Neural crest cell (in vitro differentiated cells): ENCODE measurements at places on chromosomes 2 and 18. TPM values are rescaled to one million over a fixed set of nuclear protein-coding genes. Genes with fewer than 3 reads are reported as not detected.

LYG2 gene
- not detected in 2 replicates for total RNA-seq

XIRP2 gene
- 0.05 TPM in 1 of 2 replicates, not detected in the other for total RNA-seq

NEURL3 gene
- 0.21 TPM in 1 of 2 replicates, not detected in the other for total RNA-seq

EMILIN2 gene
- 16.0 and 19.2 TPM in 2 replicates for total RNA-seq

GNAL gene
- 20.4 and 20.5 TPM in 2 replicates for total RNA-seq

HEATR5B gene
- total RNA-seq: 17.7 and 19.0 TPM in 2 replicates

AOX1 gene
- 2.8 and 4.3 TPM in 2 replicates for total RNA-seq

PRSS56 gene
- total RNA-seq: 52.4 and 54.2 TPM in 2 replicates

IL36B gene
- total RNA-seq: not detected in 2 replicates

- no peak overlapping the region for H3K27ac ChIP-seq
- H3K36me3 ChIP-seq: no peaks in the 10 kb centered on the region
- H3K4me3 ChIP-seq: no peak overlapping the region
- no peak for DNase-seq
- peaks cover 10% of the 10 kb centered on the region for H3K4me1 ChIP-seq
Observed at GRCh38 chr2:66872986-66873754, 438.2 kb downstream of the MEIS1 start.

GRCh38 chr2:9975328-9975727 is 23.8 kb downstream of the GRHL1 start:
- H3K4me1 ChIP-seq: peaks cover 13% of the 10 kb centered on the region
- no peak overlapping the region for H3K4me3 ChIP-seq
- DNase-seq: no peak
- H3K27me3 ChIP-seq: no peaks in the 10 kb centered on the region

DNA sequence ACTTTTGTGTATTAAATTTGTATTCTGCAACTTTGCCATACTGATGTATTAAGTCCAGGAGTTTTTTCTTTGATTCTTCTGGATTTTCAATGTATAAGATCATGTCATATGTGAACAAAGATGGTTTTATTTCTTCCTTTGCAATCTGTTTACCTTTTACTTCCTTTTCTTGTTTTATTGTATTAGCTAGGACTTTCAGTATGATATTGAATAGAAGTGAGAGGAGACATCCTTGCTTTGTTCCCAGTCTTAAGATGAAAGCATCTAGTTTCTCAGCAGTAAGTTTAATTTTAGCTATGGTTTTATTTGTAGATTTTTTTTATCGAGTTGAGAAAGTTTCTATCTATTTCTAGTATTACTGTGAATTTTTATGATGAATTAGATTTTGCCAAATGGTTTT is 25.5 kb downstream of the VRK2 start:
- H3K36me3 ChIP-seq: peaks cover 30% of the 10 kb centered on the region
- no peak overlapping the region for H3K27ac ChIP-seq
- no peaks in the 10 kb centered on the region for H3K4me1 ChIP-seq

DNA sequence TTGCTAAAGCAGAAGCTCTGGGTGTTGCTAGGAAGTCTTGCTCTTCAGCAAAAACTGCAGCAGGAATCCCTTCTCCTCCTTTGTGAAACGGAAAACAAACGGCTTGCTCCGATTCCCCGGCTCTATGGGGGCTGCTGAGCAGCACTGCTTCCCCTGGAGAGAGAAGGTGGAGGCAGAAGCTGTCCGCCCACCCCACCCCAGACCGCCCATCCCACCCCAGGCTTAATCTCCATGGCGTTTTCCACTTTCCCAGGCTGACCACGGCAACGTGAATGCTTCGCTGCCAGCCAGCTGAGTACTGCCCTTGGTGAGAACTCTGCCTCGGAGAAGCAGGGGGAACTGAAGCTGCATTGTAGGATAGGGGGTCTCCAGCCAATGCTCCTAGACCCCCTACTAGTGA is 139.2 kb downstream of the BCL2 start:
- H3K36me3 ChIP-seq: no peaks in the 10 kb centered on the region
- peak overlapping the region; percentile 21 for H3K4me3 ChIP-seq
- H3K27ac ChIP-seq: no peak overlapping the region
- DNase-seq: no peak
- H3K4me1 ChIP-seq: peaks cover 33% of the 10 kb centered on the region

DNA sequence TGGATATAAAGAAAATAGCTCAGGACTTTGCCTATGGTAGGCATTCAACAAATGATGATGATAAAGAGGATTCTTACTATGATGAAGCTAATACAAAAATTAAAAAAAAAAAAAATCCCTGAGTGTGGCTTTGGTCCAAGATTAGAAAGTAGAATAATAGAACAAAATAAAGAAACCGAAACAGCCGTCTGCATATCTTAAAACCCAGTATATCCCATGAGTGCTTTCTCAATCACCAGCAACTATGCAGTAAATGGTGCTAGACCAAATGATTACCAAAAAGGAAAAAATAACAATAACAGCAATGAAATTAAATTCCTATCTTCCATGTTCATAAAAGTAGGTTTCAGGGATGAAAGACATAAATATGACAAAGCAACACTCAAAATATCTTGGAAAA is 59.3 kb upstream of the DCC start:
- H3K36me3 ChIP-seq: no peaks in the 10 kb centered on the region
- H3K27me3 ChIP-seq: no peaks in the 10 kb centered on the region
- no peak overlapping the region for H3K27ac ChIP-seq
- H3K4me3 ChIP-seq: no peak overlapping the region

DNA sequence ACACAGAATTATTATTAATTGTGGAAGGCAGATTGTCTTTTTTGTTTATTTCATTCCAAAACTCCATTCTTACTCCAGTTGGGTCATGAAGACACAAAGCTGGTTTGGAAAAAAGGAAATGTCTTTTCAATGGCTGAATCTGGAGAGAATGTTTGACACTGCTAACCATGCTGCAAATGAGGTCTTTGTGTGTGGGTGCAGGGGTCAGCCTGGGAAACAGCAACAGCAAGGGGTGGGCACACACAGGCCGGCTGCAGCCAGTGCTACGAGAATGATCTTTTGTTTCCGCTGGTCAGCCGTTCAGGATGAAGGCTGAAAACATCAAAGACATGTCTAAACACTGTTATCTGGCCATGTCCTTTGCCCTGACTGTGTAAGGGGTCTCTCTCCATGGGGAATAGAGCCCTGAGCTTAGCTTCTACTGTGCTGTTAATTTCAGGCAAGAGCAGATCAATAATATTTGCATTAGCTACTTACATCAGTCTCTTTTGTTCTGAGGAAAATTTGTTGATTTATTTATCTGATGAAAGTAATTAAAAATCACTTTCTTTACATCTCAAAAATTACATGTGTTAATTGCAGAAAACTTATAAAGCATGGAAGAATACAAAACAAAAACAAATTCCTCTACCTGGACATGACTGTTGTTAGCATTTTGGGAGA is 33.3 kb upstream of the E2F6 start:
- peak overlapping the region; percentile 82 for H3K4me3 ChIP-seq
- no peaks in the 10 kb centered on the region for H3K27me3 ChIP-seq
- H3K4me1 ChIP-seq: peaks cover 76% of the 10 kb centered on the region
- peak; percentile 61 for DNase-seq

- no peak overlapping the region for H3K4me3 ChIP-seq
- DNase-seq: no peak
- no peaks in the 10 kb centered on the region for H3K27me3 ChIP-seq
Observed at GRCh38 chr2:221203125-221203524, 369.0 kb downstream of the EPHA4 start.

- H3K4me3 ChIP-seq: peak overlapping the region; percentile 41
- no peaks in the 10 kb centered on the region for H3K27me3 ChIP-seq
- peaks cover 12% of the 10 kb centered on the region for H3K4me1 ChIP-seq
- no peak for DNase-seq
- H3K36me3 ChIP-seq: peaks cover 3% of the 10 kb centered on the region
Observed at GRCh38 chr2:238097988-238098871, 1.9 kb upstream of the ESPNL start.

DNA sequence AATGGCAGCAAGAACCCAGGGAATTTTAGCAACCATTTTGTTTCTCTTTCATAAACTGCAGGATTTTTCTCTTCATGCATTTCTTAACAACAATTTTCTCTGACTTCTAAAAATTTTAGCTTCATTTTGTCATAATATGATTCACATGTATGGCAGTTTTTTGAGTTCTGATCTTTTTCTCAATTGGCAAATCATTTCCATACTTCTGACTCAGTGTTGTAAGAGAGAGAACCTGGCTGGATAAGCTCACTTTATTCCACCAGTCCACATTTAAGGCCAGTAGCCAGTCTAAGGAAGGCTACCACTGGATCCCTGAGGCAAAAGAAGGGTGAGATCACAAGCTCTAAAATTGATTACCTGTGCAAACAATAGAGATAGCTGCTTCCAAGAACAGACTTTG is 42.8 kb upstream of the COL3A1 start:
- DNase-seq: no peak
- no peak overlapping the region for H3K4me3 ChIP-seq
- H3K27me3 ChIP-seq: no peaks in the 10 kb centered on the region
- H3K27ac ChIP-seq: no peak overlapping the region
- no peaks in the 10 kb centered on the region for H3K4me1 ChIP-seq

GRCh38 chr2:70906439-70907005 is 29.2 kb upstream of the ATP6V1B1 start:
- peaks cover 30% of the 10 kb centered on the region for H3K4me1 ChIP-seq
- DNase-seq: no peak
- no peak overlapping the region for H3K27ac ChIP-seq
- peak overlapping the region; percentile 59 for H3K4me3 ChIP-seq
- H3K27me3 ChIP-seq: peaks cover 93% of the 10 kb centered on the region
- peaks cover 16% of the 10 kb centered on the region for H3K36me3 ChIP-seq

DNA sequence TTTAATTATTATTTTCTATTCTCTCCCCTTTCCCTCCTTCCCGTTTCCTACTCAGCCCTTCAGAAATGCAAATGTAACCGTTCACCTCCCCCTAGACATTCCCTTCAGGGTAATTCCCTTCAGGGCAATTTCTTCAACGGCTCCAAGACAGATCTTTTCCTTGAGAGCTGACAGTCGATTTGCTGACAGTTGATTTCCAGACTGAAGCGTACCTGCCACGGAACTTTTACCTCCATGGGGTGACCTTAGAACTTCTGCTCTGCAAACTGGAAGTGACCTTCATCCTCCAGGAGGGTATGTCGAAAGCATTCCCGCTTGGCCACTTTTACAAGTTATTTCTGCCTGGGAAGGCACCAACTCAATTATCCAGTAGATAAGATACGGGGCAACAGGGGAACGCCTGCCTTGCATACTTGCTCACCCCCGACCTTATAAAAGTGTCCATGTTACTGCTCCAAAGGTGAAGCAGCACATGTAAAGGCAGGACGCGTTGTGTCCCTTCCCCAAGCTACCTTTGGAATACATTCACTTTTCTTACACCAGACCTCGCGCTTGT is 18.5 kb downstream of the B3GNT7 start:
- H3K36me3 ChIP-seq: peaks cover 7% of the 10 kb centered on the region
- peaks cover 19% of the 10 kb centered on the region for H3K4me1 ChIP-seq
- H3K27me3 ChIP-seq: peaks cover 13% of the 10 kb centered on the region
- no peak overlapping the region for H3K4me3 ChIP-seq
- H3K27ac ChIP-seq: no peak overlapping the region

DNA sequence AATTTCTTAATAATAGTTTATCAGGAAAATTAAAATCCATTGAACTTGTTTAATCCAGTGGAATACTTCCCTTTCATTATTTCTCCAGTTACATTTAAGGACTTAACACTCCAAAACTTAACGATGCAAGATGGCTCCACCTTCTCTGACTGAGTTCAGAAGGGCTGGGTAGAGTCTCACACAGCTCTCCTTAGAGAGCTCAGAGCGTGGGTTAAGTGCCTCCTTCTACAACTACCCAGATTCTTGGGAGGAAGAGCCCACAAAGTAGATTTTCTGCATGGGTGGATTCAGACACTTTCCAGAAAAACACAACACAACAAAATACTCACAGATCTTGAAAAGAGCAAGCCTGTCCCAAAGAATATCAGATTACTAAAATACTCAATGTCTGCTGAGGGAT is 130.6 kb downstream of the THADA start:
- no peaks in the 10 kb centered on the region for H3K27me3 ChIP-seq
- H3K4me1 ChIP-seq: peaks cover 32% of the 10 kb centered on the region
- peaks cover 12% of the 10 kb centered on the region for H3K36me3 ChIP-seq
- DNase-seq: no peak
- H3K27ac ChIP-seq: no peak overlapping the region

GRCh38 chr18:10101729-10102128 is 187.9 kb downstream of the VAPA start:
- H3K27ac ChIP-seq: no peak overlapping the region
- no peak for DNase-seq
- H3K36me3 ChIP-seq: peaks cover 8% of the 10 kb centered on the region
- no peak overlapping the region for H3K4me3 ChIP-seq
- H3K27me3 ChIP-seq: peaks cover 3% of the 10 kb centered on the region

- H3K27ac ChIP-seq: no peak overlapping the region
- no peaks in the 10 kb centered on the region for H3K36me3 ChIP-seq
- H3K4me3 ChIP-seq: no peak overlapping the region
Observed at GRCh38 chr18:75157851-75158250, 51.1 kb downstream of the PTGR3 start.

GRCh38 chr2:118525346-118525745 is 322.1 kb downstream of the EN1 start:
- no peak overlapping the region for H3K4me3 ChIP-seq
- peaks cover 50% of the 10 kb centered on the region for H3K27me3 ChIP-seq
- H3K4me1 ChIP-seq: peaks cover 14% of the 10 kb centered on the region
- no peak for DNase-seq

DNA sequence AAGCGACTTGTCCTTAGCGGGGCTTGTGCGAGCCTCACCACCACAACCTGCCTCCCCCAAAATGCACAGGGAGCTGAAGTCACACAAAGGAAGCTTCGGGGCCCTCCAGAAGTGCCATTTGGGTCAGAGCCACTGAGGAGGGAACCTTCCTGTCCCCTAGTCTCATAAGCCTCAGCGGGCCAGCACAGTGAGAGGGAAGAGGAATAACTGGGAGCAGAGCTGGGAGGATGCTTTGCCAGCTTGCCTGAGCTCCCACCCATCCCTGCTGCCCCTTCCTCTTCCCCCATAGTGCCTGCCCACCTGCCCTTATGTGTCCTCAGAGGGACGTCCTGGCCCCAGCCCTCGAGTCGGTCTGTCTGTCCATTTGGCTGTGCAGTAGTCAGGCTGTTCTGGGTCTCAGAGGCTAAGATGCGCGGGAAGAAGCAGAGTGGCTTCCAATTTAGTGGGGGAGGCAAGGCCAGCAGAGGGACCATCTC is 51.8 kb upstream of the GPR17 start:
- H3K36me3 ChIP-seq: no peaks in the 10 kb centered on the region
- no peak overlapping the region for H3K4me3 ChIP-seq
- no peak for DNase-seq

GRCh38 chr18:45448871-45449270 is 166.4 kb upstream of the SLC14A2 start:
- H3K27ac ChIP-seq: no peak overlapping the region
- no peak overlapping the region for H3K4me3 ChIP-seq
- peaks cover 13% of the 10 kb centered on the region for H3K4me1 ChIP-seq
- no peaks in the 10 kb centered on the region for H3K27me3 ChIP-seq
- no peak for DNase-seq
- no peaks in the 10 kb centered on the region for H3K36me3 ChIP-seq

- no peak overlapping the region for H3K27ac ChIP-seq
- peaks cover 39% of the 10 kb centered on the region for H3K27me3 ChIP-seq
- H3K36me3 ChIP-seq: peaks cover 9% of the 10 kb centered on the region
- no peak for DNase-seq
- H3K4me3 ChIP-seq: no peak overlapping the region
- peaks cover 19% of the 10 kb centered on the region for H3K4me1 ChIP-seq
Observed at GRCh38 chr2:8673381-8673780, 8.5 kb upstream of the ID2 start.
